ENCODE measurements at places on chromosomes 12 and 14.

- no peak for DNase-seq
These were observed 248.6 kb upstream of the NOVA1 start for GRCh38 chr14:26846388-26846787.

DNA sequence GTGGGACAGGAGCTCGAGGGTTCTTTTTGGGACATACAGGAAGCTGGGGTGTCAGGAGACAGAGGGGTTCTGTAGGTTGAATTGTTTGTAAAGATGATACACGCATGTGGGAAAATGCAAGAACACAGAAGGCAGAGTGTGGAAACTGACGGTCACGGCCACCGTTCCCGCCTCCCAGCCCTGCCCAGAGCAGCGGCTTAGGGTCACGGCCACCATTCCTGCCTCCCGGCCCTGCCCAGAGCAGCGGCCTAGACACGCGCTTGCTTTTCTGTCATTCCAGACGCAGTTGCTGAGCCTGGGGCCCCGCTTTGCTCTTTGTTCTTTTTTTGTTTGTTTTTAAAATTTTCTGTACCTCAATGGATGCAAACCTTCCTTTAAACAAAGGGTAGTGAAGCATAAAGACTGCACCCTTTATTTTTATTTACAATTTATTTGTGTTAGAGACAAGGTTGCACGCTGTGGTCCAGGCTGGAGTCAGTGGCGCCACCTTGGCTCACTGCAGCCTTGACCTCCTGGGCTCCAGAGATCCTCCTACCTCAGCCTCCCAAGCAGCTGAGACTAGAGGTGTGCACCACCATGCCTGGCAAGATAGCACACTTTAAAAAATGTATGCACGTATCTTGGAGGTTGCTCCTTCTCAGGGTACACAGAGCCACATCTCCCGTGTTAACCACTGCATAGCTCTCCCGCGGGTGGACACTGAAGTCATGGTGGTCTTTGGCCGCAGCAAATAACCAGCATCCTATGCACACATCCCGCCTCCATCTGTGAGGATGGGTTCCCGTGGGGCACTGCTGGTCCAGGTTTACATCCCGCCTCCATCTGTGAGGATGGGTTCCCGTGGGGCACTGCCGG lies 142.3 kb downstream of the ADGRD1 start:
- DNase-seq = no peak

DNA sequence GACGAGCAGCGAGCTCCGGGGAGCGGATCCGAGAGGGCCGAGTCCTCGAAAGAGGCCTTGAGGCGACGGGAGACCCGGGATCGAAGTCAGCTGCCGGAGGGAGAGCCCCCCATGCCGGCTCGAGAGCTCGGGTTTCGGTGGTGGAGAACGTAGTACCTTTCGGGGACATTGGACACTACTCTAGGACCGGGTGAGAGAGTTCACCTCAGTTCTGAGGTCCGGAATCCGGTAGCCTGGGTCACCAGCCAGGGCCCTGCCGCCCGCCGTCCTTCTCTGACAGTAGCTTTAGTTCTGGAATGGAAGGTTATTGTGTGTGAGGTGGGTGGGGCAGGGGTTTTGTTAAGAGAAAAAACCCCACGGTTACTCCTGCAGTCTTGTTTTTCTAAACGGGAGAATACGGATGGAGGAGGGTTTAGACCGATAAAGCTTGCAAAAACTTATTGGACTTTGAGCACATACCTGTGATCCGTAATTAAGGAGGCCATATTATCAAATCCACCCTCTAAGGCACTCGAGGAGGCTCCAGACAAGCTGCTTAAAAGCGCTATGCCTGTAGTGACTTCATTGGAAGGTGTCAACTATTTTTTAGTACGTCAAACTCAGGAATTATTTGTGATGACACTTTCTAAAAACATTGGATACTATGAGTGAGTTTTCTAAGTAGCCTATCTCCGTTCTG lies 765 bp downstream of the SCYL2 start:
- DNase-seq = no peak

- no peak for DNase-seq
These were observed 301.4 kb downstream of the BMP4 start for GRCh38 chr14:53655080-53655785.

GRCh38 chr12:3611860-3612703 lies 121.1 kb downstream of the PRMT8 start:
- DNase-seq = no peak

GRCh38 chr12:49703647-49704137 lies 3.5 kb downstream of the FMNL3 start:
- DNase-seq = no peak

DNA sequence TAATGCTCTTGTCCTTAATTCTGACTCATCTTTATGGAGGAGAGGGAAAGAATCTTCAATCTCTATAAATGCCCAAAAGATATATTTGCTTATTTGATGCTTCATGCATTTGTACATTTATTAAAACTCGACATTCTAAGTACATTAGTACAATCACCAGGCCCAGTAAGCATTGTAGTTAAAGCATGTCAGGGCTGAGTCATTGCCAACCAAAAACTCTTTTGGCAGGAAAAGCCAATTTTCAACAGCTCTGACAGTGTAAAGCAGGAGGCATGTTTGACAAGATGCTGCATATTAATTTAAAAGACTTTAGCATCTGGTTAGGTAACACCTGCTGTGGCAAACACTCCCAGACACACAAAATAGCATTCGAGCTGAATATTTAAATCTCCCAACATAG lies 290.9 kb downstream of the PPFIA2 start:
- DNase-seq = no peak

DNA sequence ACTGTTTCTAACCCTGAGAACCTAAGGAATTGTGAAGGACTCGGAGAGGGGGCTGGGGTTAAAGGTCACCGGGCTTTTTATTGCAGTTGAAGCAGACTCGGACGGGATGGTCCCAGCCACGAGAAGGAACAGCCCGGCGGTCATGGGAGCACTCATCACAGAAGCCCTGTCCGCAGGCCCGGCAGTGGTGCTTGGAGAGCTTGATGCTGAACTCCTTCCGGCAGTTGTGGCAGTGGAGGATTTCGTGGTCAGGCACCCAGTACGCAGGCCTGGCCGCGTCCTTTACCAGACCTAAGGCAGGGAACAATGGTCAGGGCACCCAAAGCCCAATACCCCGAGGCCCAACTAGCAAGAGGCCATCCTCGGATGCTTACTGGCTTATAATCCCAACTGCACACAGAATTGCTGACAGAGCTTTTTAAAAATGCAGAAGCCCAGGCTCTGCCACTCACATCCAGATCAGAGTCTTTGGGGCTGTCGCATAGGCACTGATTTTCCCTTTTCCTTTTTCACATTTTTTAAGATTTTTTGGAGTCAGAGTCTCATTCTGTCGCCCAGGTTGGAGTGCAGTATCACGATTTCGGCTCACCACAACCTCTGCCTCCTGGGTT lies 44.7 kb downstream of the DCAF4 start:
- DNase-seq = no peak

- no peak for DNase-seq
These were observed 123.7 kb downstream of the DAD1 start for GRCh38 chr14:22465201-22465840.

GRCh38 chr12:24224401-24224800 lies 274.9 kb upstream of the SOX5 start:
- no peak for DNase-seq

DNA sequence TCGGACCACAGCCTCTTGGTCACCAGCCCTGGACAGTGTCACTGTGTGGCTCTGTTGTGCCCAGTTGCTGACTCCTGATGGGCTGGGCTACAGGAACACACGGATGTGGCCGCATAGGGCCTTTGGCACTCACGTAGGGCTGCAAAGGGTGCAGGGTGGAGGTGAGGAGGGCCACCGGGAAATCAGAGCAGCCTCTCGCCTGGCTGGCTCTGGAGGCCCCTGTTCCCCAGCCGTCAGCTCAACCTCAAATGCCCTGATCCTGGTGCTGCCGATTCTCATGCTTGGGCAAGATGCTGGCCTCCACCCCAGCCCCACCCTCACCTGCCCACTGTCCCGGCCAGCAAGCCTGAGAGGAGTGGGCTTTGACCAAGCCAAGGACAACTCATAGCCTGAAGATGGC lies 59.0 kb downstream of the SLC6A12 start:
- DNase-seq = no peak

DNA sequence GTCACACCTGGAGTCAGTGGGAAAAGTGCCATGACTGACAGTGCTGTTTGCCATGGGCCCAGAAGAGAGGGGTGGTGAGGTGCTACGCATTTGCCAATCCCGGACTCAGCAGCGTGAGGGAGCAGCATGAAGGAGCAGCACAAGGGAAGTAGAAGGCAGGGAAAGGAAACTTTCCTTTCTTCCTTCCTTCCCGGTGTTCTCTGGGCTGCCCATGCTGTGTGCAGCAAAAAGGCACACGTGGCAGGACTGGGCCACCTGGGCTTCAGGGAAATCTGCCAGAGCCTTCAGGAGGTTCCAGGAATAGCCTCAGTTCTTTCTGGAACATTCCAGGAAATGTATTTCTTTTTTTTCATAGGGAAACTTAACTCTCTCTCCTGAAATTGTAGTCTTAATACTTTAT lies 23.0 kb downstream of the TRIM9 start:
- no peak for DNase-seq

- no peak for DNase-seq
These were observed 803 bp downstream of the NOP9 start for GRCh38 chr14:24300326-24300980.

GRCh38 chr12:89156862-89157262 lies 195.4 kb downstream of the DUSP6 start:
- DNase-seq = no peak

Data from NCI-H1436 (cell line).